ENCODE measurements at places on chromosomes 4 and X.

- no peak for DNase-seq
These were observed 12.0 kb upstream of the TNIP2 start for GRCh38 chr4:2768124-2768523.

GRCh38 chrX:38868941-38869401 lies 67.7 kb downstream of the MID1IP1 start:
- DNase-seq, result no peak

- DNase-seq, result no peak
These were observed 890.7 kb upstream of the INTU start for GRCh38 chr4:126742048-126742447.

DNA sequence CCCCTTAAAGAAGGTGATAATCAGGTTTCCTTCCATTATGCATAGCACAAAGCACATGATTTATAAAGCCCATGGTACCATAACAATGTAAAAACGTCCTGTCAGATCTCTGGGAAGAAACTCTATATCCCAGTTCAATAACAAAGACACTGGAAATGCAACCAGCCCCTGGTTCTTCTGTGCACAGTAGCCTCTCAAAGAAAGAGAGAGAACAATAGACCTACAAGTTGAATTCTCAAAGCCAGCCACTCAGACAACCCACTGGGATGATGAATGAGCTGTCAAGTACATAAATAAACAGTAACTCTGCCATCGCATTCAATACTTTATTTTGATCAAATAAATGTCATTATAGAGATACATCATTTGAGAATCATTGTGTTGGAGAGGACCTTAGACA lies 400.1 kb upstream of the CPEB2 start:
- no peak for DNase-seq

DNA sequence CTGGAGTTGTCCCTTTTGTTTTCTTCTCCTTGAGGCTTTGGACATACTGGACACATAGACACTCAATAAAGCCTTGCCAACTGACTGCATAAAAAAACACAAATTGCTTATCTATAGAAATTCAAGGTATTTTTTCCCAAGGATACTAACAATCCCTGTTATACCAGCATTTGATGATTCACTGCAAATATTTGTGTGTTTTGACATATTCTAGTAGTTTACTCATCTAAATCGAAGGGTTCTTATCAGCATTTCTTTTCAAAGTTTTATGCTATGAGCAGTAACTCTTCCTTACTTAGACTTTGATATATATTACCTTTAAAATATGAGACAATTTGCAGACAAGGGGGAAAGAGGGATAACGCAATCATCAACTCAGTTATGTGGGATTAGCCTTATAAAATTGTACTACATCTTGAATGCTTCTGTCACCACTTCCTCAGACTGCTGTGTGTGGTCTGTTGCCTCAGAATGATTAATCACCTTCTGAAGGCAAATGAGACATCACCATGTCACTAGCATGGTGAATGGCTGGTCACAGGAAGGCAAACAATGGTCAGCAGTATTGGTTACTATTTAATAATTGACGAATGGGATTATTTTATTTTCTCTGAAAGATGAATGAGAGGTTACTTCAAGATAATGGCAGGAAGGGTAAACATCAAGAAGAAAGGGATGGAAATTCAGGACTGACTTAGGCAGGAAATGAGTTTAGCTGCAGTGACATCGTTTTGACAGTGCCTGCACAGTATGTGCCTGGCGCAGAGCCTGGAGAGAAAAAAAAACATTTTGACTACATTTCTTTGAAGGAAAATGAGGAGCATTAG lies 544.3 kb upstream of the CNKSR2 start:
- DNase-seq, result no peak

- no peak for DNase-seq
These were observed 19.5 kb upstream of the PDCL2 start for GRCh38 chr4:55611358-55612059.

Data from effector memory CD4-positive, alpha-beta T cell (primary cell).